Kidney (tissue), 22 donors: ENCODE measurements at places on chromosomes 6 and 20.

DNA sequence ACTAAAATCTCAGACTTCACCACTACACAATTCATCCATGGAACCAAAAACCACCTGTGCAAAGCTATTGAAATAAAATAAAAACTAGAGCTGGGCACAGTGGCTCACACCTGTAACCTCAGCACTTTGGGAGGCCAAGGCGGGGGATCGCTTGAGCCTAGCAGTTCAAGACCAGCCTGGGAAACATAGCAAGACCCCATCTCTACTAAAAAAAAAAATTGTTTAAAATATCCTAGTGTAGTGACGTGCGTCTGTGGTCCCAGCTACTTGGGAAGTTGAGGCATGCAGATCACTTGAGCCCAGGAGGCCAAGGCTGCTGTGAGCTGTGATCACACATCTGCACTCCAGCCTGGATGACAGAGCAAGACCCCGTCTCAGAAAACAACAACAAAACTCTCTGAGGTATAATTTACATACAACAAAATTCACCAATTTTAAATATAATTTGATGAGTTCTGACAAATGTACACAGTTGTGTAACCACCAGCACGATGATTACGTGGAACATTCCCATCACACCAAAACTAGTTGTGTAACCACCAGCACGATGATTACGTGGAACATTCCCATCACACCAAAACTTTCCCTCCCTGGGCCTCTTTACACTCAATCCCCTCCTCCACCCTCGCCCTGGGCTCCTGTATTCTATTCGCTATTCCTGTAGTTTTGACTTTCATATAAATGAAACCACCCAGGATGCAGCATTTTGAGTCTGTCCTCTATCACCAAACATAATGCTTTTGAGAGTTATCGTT is 107.5 kb downstream of the TAF4 start:
- DNase-seq, result no peak

- no peak for DNase-seq
These were observed 169.9 kb upstream of the HDDC2 start for GRCh38 chr6:125471667-125472066.

GRCh38 chr6:1747531-1747930 is 137.8 kb downstream of the FOXC1 start:
- DNase-seq, result no peak

DNA sequence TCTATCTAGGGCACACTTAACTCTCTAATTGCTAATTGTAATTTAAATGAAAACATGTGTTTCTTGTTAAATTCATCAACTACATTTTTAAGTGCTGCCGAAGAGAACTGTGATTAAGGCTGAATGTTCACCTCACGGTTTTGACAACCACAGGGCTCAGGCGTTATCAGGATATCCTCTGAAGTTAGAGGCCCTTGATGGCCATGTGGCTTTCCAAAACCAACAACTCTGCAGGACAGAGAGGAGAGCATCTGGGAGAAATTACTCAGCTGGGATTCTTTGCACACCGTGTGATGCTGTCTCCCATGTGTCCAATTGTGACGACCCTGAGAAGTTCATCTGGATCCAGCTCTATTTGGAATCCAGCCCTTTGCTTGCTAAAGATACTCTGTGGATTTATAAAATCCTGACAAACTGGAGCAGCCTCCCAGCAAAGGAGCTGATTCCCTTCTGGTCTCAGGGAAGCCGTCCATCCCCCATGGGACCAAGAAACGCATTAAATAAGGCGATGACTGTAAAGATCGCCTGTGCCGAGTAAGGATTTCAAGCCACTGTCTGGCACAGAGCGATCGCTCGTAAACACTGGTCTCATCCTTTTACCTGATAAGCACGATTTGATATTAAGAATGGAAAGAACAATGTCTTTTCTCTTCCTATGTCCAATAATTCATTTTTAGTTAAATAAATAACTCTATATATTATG is 401.1 kb downstream of the CD83 start:
- DNase-seq, result no peak

DNA sequence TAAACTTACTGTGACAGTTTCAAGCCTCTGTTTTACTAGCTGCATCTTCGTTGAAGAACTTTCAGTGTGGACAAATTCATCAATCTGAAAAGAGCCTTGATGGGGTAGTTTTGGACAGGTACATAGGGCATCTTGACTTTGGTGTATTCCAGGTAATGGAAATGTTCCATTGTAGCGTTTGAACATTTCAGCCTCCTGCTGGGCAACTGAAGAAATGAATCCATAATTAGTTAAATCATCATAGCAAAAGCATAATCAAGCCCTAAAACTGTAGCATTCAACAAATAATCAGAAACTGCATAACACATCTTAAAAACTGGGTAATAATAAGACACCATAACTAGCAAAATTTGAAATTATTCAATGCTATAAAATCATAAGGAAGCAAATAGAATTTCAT is 86.2 kb downstream of the AHI1 start:
- no peak for DNase-seq
